ENCODE measurements at places on chromosomes 12 and 14. TPM values are rescaled to one million over a fixed set of nuclear protein-coding genes. Genes with fewer than 3 reads are reported as not detected.

Gene ADAMTS20
- not detected for total RNA-seq

Gene DCAF5
- 16.4 TPM for total RNA-seq

Gene SLCO1B3
- 14.9 TPM for total RNA-seq

Gene CPNE6
- not detected for total RNA-seq

Gene RFLNA
- total RNA-seq: 0.06 TPM

Gene CCDC91
- total RNA-seq: 22.7 TPM

Gene ARMH4
- total RNA-seq: 0.84 TPM

Gene P2RX7
- total RNA-seq: not detected

Gene PLEKHD1
- total RNA-seq: 0.04 TPM

Gene SCN8A
- total RNA-seq: 1.9 TPM

Gene ADGRD1
- 0.56 TPM for total RNA-seq

Measured in A549 treated with CORT108297 at 1 μM for 4 hours (cell line).